ENCODE measurements at places on chromosomes 6 and 20.

- DNase-seq: no peak
These were observed 606.0 kb upstream of the HTR1E start for GRCh38 chr6:86331265-86331840.

DNA sequence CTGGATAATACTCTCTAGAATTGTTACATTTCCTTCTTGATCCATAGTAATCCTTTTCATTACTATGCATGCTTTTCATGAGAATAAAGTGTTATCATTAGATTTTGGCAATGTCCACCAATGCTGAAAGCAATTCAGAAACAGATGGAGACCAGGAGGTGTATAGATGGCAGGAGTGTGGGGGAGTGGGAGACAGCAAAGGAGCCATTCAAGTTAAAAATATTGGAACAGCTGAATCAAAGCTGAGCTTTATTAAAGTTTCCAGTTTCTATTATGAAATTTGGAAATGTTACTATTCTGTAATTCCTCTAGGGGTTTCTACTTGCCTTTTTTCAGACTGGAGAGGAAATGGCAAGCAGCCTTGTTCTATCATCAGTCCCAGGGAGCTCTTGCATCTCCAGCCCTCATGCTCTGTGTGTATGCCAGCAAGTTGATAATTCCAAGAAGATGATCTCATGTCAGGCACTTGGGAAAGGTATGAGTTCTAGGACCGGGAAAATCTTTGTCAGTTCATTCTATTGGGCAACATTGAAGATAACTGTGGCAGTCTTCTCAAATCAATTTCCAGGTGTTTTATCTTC lies 228.0 kb downstream of the CD109 start:
- no peak for DNase-seq

DNA sequence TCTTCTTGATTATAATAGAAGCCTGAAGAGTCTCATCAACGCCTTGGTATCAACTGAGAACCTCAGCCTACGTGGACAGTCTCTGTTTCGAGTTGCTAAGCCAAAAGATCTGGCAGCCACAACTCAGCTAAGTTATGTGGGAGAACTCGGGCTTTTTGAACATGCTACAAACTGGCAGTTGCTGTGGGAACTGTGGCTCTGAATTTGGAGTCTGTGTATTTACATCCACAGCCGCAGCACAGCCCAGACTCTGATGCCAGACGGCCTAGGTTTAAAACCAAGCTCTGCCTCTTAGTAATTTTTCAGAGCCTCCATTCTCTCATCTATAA lies 35.8 kb downstream of the RIPOR2 start:
- no peak for DNase-seq

GRCh38 chr6:34056305-34057108 lies 89.4 kb downstream of the GRM4 start:
- peak; percentile 38 for DNase-seq

- DNase-seq: no peak
These were observed 6.3 kb downstream of the ADTRP start for GRCh38 chr6:11772109-11772825.

DNA sequence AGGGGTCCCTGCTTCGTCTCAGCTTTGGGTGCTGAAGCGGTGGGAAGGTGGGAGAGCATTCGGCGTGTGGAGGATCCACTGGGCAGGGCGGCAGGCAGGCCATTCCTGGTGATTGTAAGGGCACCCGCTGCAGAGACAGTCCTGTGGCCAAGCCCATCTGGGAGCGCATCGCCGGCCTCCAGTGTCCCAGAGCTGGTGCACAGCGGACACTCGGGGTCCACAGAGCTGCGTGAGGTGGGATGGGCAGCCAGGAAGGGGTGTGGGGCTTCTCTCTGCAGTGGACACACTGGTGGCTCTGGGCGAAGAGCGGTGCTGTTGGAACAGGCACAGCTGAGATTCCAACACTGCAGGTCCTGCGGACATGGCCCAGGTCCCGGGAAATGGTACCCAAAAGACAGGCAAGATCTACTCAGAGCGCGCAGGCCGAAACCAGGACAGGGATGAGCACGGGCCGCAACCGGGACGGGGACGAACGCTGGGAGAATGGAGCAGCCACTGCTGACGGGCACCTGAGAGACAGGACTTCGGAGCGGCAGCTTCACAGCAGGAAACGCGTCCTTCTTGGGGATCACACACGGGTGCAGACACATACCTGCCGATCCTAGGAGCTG lies 188.2 kb downstream of the ERMARD start:
- DNase-seq: no peak

- DNase-seq: no peak
These were observed 1.9 kb downstream of the PNRC1 start for GRCh38 chr6:89082486-89082891.

- no peak for DNase-seq
These were observed 76.9 kb downstream of the ANKRD6 start for GRCh38 chr6:89509777-89510281.

DNA sequence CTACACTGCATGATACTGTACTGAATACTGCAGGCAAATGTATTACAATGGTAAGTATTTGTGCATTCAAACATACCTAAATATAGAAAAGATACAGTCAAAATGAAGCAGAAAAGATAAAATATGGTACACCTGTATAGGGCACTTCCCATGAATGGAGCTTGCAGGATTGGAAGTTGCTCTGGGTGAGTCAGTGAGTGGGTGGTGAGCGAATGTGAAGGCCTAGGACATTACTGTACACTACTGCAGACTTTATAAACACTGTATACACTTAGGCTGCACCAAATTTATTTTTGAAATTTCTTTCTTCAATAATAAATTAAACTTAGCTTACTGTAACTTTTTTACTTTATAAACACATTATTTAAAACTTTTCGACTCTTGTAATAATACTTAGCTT lies 213.1 kb downstream of the ATXN1 start:
- DNase-seq: no peak

DNA sequence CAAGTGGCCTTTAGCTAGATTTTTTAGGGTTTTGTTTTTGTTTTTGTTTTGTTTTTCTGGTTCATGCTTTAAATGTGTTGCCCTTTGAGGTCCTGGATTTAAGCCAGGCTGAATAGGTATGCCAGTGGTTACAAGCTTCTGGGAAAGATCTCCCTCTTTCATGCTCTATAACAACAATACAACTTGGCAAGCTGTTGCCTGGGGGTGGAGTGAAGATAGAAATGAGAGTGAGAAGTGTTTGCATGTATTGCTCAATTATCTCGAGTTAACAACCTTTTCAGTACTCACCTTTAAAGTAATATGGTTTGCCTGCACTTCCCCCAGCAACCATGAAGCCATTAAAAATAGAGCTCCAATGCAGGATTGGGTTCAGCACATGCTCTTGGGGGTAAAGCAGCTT lies 19.2 kb upstream of the HAO1 start:
- DNase-seq: no peak

GRCh38 chr20:34415079-34415478 lies 52.0 kb downstream of the ITCH start:
- DNase-seq: no peak

Data from iPS DF 19.7 (cell line).